ENCODE measurements at places on chromosomes 5 and 9.

DNA sequence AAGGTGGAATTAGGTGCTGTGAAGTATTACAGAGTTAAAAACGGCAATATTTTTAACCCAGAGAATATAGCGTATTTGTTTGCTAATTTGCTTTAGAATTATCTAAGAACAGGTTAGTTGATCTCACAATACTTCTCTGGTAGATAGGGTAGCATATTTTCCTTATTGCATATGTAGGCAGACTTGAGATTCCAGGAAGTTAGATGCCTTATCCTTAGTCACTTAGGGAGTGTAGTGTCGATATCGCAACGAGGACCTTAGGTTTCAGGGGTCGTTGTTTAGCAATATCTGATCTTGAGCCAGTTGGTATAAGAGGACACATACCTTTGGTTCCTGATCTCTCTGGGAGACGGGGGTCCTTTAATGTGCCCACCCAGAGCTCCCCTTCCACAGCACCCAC, 28.5 kb upstream of the IL6ST start:
- DNase-seq: no peak
- H3K4me3 ChIP-seq: no peak overlapping the region
- peaks cover 13% of the 10 kb centered on the region for H3K4me1 ChIP-seq
- H3K27me3 ChIP-seq: no peaks in the 10 kb centered on the region
- H3K27ac ChIP-seq: no peak overlapping the region
- H3K36me3 ChIP-seq: no peaks in the 10 kb centered on the region

GRCh38 chr5:159616952-159617351, 286.7 kb upstream of the IL12B start:
- H3K36me3 ChIP-seq: no peaks in the 10 kb centered on the region
- no peak for DNase-seq
- H3K4me3 ChIP-seq: no peak overlapping the region

GRCh38 chr5:31196309-31196708, 2.8 kb downstream of the CDH6 start:
- H3K4me3 ChIP-seq: no peak overlapping the region
- no peaks in the 10 kb centered on the region for H3K4me1 ChIP-seq
- no peaks in the 10 kb centered on the region for H3K36me3 ChIP-seq
- no peaks in the 10 kb centered on the region for H3K27me3 ChIP-seq
- DNase-seq: no peak

DNA sequence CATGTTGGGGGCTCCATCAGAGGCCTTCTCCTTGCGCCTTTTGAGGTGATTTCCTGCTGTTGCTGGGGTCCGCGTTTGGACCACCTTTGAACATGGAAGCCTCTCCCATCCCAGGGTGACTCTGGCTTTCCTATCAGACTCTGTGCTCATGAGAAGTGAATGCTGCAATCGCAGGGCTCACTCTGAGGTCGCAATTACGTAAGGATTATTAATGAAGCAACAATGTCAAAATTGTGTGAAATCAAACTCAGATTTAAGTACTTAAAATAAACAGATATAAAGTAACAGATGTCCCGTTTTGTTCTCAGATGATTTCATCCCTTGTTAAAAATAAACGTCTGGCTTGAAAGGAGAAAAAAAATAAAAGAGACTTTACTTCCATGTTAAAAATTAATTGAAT, 634.2 kb downstream of the BNC2 start:
- no peaks in the 10 kb centered on the region for H3K4me1 ChIP-seq
- peak overlapping the region; percentile 54 for H3K27ac ChIP-seq
- no peak overlapping the region for H3K4me3 ChIP-seq
- DNase-seq: no peak

- no peak for DNase-seq
- no peaks in the 10 kb centered on the region for H3K4me1 ChIP-seq
- H3K36me3 ChIP-seq: no peaks in the 10 kb centered on the region
- H3K27ac ChIP-seq: no peak overlapping the region
These were observed 81.1 kb downstream of the PDZD2 start for GRCh38 chr5:31720004-31720403.

DNA sequence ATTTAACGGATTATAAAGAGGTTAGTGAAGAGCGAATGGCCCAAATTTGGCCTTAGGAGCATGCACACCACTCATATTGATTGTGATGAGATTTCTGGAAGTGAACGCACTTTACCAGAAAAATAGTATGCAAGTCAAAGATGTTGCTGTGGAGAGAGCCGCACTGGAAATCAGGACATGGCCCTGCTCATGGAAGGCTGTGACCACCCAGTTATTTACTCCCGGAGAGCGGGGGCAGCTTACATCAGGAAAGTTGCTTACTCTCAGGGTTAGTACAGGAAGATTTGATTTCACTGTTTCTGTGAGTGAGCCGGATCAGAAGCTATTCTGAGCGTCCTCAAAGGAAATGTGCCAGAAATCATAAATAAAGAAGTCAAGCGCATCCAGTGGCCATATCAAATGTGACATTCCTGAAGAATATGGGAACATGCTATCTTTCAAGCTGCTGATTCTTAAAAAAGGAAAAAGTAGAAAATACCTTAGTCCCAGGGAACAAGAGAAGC, 42.9 kb upstream of the STRBP start:
- H3K4me3 ChIP-seq: no peak overlapping the region
- no peak overlapping the region for H3K27ac ChIP-seq
- DNase-seq: no peak
- no peaks in the 10 kb centered on the region for H3K27me3 ChIP-seq

DNA sequence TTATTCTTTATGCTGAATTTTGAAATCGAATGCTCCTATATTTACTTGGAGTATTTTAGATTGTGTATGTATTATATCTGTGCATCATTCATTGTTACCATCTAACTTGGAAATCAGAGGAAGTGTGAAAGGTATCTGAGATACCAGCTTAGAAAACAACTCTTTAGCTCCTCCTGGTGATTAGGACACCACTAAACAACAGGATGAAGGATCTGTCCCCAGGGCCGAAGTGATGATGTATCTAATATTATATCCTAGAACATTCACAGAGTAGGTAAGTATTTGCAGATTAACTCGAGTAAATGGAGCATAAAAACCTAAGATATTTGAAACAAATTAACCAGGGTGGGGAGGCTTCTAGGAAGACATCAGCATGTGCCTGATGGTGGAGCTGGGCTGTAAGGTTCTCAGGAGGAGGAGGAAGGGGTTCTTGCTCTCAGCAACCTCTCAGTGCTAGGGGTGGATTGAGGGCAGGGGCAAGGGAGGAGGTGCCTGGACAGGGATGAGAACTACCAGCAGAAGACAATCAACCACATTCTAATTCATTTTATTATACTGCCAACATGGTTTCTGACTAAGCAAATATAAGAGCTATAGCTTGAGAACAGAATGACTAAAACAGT, 2.6 kb upstream of the NFIL3 start:
- H3K27ac ChIP-seq: no peak overlapping the region
- H3K4me1 ChIP-seq: peaks cover 39% of the 10 kb centered on the region
- no peak overlapping the region for H3K4me3 ChIP-seq

DNA sequence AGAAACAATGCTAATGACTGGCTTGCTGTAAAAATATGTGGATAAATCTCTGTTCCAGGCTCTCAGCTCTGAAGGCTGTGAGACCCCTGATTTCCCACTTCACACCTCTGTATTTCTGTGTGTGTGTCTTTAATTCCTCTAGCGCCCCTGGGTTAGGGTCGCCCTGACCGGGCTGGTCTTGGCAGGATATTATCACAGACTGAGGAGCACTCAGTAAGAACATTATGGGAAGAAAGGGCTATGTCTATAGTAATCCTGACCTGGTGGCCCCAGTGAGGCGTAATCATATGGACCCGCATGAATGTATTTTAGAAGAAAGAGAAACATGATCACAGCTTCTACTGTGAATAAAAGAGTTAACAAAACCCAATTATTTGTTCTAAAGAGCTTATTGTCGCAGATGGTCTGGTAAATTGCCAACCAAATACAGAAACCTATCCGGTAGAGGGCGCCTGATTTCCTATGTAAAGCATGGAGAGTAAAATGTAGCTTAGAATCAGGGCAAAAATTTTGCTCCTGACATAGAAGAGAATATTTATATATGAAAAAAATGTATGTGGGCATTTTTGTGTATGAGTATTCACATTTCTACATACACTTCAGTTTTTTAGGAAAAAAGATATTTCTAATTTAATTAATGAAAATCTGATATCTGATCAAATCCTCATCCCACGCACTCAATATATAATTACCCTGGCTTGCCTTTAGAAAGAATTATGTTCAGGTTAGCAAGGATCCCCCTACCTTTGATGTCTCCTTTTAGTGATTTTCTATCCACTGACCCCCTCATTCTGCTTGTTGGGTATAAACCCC, 5.8 kb upstream of the IFNA1 start:
- no peaks in the 10 kb centered on the region for H3K27me3 ChIP-seq
- no peak overlapping the region for H3K4me3 ChIP-seq
- no peaks in the 10 kb centered on the region for H3K36me3 ChIP-seq
- H3K27ac ChIP-seq: no peak overlapping the region

DNA sequence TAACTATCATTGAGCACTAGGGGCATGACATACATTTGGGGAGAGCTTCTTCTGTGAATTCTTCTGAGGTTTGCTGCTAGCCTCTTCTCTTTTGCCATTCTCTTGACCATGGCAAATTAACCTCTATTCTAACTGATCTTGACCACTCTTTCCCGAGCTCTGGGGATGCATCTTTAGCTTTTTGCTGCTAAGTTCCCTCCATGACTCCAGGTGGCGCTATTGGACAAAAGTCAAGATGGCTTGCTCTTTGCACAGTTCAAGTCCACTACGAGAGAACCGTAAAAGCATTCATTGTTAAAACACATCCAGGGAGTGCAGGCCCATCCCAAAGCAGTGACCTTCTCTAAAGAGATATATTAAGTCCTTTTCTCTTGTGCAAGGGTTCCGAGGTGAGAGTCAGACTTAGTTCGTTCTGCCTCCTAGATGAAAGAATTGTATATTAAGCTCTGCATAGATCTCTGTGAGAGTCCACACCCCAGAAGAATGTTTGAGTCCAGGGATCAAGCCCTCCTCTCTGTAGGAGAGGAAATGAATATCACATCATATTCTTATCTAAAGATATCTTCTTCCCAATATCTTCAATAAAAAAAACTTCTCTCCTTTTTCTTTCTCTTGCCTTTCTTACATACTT, 1152.9 kb upstream of the CDH6 start:
- H3K4me1 ChIP-seq: no peaks in the 10 kb centered on the region
- no peaks in the 10 kb centered on the region for H3K27me3 ChIP-seq
- no peak for DNase-seq
- H3K27ac ChIP-seq: no peak overlapping the region
- no peaks in the 10 kb centered on the region for H3K36me3 ChIP-seq
- no peak overlapping the region for H3K4me3 ChIP-seq

DNA sequence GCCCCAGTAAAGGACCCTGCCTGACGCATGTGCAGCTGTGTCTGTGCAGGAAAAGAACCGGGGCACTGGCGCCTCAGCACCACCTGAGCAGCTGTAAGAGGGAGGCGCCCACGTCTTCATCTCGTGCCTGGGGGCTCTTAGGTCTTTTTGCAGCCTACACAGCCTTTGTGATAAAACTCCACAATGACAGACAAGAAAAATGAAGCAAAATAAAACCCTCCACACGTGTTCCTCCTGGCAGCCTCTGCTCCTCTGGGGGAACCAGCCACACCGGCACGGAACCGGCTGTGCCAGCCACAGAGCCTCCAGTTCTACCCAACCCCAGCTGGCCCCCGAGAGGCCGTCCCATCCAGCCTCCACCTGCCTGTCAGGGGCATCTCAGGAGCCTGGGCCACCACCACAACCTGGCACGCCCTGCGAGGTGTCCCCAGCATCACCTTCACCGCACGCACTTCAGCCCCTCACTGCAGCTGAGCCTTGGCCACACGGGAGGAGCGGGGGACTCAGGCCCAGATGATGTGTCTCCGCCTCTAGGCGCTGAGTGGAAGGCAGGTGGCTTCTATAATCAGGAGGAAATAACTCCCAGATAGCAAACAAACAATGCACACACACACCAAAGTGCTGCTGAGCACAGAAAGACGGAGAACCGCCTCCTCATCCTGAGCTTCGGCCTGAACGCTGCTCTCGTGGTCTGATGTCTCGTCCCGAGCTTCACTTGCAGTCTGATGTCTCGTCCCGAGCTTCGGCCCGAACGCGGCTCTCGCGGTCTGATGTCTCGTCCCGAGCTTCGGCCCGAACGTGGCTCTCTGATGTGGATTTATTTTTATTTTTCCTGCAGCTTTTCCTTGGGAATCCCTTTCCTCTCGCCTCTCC, 28.6 kb upstream of the NSMF start:
- DNase-seq: no peak
- no peaks in the 10 kb centered on the region for H3K36me3 ChIP-seq
- H3K4me3 ChIP-seq: no peak overlapping the region
- H3K4me1 ChIP-seq: no peaks in the 10 kb centered on the region
- H3K27ac ChIP-seq: no peak overlapping the region
- H3K27me3 ChIP-seq: no peaks in the 10 kb centered on the region

DNA sequence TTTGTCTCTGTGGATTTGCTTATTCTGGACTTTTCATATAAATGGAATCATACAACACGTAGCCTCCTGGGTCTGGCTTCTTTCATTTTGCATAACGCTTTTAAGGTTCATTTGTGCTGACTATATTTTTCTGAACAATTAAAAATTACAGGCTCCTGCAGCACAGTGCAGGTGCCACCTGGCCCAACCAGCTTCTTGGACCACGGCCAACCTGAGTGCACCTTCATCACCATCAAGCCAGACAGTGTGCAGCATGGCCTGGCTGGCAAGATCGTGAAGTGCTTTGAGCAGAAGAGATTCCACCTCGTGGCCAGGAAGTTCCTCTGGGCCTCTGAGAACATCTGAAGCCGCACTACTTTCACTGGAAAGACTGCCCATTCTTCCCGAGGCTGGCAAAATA, 53.5 kb upstream of the COL15A1 start:
- no peaks in the 10 kb centered on the region for H3K36me3 ChIP-seq
- H3K4me1 ChIP-seq: peaks cover 5% of the 10 kb centered on the region
- H3K27me3 ChIP-seq: no peaks in the 10 kb centered on the region

GRCh38 chr5:136047858-136048257, 19.1 kb downstream of the TGFBI start:
- peaks cover 10% of the 10 kb centered on the region for H3K4me1 ChIP-seq
- no peak overlapping the region for H3K27ac ChIP-seq
- H3K4me3 ChIP-seq: no peak overlapping the region
- no peak for DNase-seq

- H3K27me3 ChIP-seq: no peaks in the 10 kb centered on the region
- DNase-seq: no peak
- no peaks in the 10 kb centered on the region for H3K4me1 ChIP-seq
- no peak overlapping the region for H3K4me3 ChIP-seq
- H3K36me3 ChIP-seq: no peaks in the 10 kb centered on the region
- no peak overlapping the region for H3K27ac ChIP-seq
These were observed 17.5 kb upstream of the SLC9A3 start for GRCh38 chr5:541539-542318.

GRCh38 chr9:105959531-105959930, 265.2 kb downstream of the TMEM38B start:
- H3K4me1 ChIP-seq: no peaks in the 10 kb centered on the region
- H3K4me3 ChIP-seq: no peak overlapping the region
- H3K36me3 ChIP-seq: no peaks in the 10 kb centered on the region

GRCh38 chr9:122155796-122156195, 3.8 kb downstream of the NDUFA8 start:
- H3K4me3 ChIP-seq: no peak overlapping the region
- no peaks in the 10 kb centered on the region for H3K27me3 ChIP-seq
- H3K4me1 ChIP-seq: peaks cover 30% of the 10 kb centered on the region
- no peak for DNase-seq
- H3K27ac ChIP-seq: no peak overlapping the region

GRCh38 chr5:8458038-8458383, 589.1 kb downstream of the MTRR start:
- H3K27me3 ChIP-seq: no peaks in the 10 kb centered on the region
- no peaks in the 10 kb centered on the region for H3K36me3 ChIP-seq
- no peak for DNase-seq
- H3K27ac ChIP-seq: peak overlapping the region; percentile 83
- peaks cover 19% of the 10 kb centered on the region for H3K4me1 ChIP-seq

All from vagina (tissue), 2 donors.